Neuronal stem cell (in vitro differentiated cells): ENCODE measurements at places on chromosomes 3 and 15.

DNA sequence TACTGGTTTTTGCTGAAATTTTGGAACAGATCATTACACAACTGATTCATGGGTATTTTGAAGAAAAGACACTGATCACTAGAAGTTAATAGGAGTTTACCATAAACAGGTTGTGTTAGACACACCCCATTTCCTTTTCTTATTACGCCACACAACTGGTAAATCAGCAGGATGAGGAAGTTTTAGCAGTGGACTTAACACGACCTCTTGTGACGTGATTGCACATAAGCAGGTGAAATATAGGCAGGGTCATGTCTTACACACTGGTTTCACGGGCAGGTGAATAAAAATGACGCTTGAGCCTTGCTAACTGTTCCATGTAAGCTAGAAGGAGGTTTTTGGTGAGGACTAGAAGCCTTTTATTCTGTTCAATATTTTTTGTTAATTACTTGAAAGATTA is 27.1 kb upstream of the TPRG1 start:
- no peak for DNase-seq

DNA sequence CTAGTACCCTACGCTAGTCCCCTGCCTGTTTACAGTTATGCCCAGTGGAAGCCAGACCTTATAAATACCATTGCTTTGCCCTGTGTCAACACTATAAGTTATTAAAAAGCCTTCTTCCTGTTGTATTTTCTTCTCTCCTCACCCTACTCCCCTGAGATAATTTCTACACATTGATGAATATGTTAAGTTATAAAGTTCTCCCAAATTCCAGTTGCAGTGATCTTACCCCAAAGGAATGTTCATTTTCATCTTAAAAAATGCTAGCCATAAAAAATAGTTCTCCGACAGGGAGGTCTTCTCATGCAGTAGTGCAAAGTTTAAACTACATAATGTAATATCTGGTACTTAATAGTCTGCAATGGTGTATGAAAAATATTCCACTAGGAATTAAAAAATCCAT is 58.6 kb downstream of the MAP2K5 start:
- DNase-seq, result no peak

DNA sequence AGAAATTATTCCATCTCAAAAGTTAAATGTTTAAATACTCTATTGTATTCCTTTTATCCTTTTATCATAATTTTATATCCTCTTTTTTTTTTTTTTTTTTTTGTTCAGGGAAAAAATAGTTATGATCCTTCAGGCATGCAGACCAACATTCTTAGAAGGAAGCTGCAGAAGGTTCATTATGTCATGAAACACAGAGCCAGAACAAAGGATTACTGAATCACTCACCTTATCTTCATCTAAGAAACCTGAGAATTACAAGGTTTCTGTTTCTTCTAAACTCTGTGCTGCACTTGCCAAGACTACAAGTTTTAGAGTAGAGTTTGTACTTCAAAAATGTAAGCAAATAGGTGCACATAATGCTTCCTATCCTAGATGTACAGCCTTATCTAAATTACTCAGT is 3.3 kb downstream of the PLCH1 start:
- DNase-seq, result no peak

DNA sequence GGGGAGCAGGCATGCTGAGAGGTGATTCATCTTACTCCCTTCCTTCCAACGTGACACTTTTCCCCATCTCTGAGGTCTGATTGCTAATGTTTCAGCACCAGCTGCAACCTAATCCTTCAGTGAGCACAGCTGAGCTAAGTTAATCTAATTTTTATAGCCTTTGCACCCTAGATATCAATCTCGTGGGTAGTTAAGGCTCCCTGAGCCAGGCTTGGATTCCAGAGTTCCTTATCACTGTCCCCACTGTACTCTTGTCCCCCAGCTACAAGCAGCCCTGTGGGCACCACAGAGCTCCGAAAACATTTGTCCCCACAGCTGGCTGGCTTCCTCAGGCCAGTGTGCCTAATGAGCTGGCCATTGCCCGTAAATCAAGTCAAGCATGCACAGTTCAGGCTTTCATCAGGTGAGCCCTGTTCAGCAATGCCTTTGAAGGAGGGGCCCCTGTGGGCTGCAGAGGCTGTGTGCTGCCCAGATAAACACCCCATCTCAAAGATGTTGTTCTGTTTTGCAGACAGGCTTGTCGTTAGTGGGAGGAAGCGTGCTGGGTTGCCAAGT is 376.9 kb upstream of the RASGRP1 start:
- no peak for DNase-seq

DNA sequence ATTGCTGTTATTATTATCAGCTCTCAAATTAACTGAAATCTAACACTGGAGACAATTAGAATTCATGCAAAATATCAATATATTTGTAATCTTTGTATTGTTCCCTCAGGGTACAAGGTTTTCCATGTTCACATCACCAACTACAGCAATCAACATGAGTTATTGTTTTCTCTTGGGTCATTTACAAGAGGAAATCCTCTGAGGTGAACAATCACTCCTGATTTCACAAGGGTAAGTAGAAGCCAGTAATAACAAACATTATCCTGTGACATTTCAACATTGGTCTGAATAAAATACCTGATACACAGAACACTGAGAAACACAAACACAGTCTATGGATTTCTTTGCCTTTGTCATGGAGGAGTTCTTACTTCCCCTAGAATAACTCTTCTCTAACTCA is 174.0 kb downstream of the SUCNR1 start:
- DNase-seq, result no peak

DNA sequence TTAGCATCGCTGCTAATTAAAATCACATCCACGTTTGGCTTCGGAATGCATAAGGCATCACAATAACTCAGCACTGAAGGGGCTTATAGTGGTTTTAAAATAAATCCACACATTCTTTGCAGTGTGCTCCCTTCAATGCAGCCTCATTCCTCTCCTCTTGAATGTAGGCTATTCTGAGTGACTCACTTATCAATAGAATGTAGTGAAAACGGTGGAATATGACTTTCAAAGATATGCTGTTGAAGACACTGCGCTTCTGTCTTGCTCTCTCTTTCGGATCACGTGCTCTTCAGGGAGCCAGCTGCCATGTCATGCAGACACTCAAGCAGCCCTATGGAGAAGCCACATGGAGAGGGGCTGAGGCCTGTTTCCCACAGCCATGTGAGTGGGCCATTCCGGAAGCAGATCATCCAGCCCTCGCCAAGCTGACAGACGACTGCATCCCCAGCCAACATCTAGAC is 87.4 kb downstream of the CRYGS start:
- DNase-seq, result no peak

DNA sequence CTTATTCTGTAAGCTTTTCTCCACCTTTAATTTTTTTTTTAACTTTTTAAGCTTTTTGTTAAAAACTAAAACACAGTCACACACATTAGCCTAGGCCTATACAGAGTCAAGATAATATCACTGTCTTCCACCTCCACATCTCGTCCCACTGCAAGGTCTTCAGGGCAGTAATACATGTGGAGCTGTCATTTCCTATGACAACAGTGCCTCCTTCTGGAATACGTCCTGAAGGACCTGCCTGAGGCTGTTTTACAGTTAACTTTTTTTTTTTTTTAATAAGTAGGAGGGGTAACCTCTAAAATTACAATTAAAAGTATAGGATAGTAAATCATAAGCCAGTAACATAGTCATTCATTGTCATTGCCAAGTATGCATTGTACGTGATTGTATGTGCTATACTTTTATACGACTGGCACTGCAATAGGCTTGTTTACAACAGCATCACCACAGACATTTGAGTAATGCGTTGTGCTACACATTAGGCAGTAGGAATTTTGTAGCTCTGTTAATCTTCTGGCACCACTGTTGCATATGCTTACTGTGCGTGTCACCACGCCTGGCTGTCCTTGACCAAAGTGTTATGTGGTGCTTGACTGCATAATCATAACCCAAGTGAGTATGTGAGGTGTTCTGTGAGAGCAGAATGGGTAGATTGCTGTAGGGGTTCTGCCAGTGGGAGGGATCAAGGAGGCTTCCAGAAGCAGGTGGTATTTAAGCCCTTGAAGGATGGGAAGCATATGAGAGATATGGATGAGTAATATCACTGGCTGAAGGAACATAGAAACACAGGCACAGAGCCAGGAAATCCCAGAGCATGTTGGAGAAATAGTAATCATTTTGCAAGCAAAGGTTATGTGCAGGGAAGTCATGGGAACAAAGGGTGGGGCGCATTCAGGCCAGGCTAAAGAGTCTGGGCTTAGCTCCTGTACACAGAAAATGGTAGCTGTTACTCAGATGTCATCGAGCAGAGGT is 18.3 kb downstream of the FBXO22 start:
- no peak for DNase-seq

- DNase-seq, result no peak
Measured at GRCh38 chr15:85592148-85592547, 202.6 kb downstream of the KLHL25 start.

GRCh38 chr3:187880441-187880840 is 135.2 kb upstream of the BCL6 start:
- no peak for DNase-seq

GRCh38 chr15:66496951-66497501 is 536 bp downstream of the SNAPC5 start:
- no peak for DNase-seq
